ENCODE measurements at places on chromosomes 12 and 14.

DNA sequence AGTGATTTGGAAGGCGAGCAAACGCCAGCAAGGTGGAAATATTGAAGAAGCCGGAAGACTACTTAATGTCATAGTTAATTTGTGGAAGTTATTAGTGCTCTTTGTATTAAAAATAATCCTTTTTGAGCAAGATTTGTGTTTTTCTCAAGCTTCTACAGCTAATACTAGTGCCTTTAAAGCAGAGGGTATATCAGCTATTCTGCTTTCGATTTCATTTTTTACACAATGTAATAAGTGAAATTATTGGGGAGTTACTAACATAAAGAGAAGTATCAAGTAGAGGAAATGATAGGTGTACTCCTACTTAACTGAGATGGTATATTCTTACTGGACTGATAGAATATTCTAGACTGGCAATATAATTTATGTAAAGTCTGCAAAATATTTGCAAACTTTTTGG is 392.4 kb upstream of the DCN start:
- DNase-seq = no peak

DNA sequence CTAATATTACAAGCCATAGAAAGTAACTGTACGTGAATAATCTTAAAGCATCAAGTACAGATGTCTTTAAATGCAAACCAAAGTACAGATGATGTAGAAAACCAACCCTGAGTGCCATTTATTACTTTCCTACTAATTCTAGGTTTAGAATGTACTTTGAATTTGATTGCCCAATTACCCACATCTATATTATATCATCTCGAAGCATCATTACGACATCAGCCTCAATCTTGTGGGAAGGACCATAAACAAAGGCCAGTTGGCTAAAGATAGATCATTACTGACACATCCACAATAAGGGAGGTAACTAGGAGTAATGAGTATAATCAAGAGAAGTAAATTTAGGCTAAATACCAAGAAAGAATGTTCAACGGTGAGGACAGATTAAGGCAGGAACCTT is 478.9 kb downstream of the BCAT1 start:
- DNase-seq = no peak

DNA sequence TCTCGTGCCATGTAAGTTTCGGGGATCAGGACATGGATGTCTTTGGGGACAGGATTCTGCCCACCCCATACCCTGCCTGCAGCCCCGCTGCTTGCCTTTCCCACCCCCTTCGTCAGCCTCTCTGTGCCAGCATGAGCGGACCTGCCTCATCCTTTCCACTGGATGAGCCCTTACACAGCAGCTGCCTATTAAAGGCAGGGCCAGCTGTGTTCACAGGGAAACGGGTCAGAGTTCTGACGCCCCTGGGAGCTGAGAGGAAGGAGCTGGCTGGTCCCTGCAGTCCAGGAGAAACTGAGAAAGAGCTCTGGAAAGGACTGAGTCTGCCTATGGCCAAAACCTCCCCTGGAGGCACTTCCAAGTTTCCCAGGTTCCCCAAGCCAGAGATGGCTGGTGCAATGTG is 83.5 kb upstream of the NCOR2 start:
- DNase-seq = no peak

GRCh38 chr12:106816231-106816630 is 41.7 kb downstream of the RIC8B start:
- DNase-seq = no peak

DNA sequence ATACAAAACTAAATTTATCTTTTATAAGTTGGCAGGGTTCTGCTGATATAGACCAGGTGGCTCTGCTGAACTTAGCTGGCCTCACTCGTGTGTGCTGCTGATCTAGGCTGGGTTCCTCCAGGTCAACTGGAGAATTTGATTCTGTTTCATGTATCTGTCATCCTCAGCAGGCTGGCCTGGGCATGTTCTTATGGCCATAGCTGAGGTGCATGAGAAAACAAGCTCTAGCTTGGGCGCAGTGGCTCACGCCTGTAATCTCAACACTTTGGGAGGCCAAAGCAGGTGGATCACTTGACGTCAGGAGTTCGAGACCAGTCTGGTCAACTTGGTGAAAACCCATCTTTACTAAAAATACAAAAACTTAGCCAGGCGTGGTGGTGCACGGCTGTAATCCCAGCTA is 24.3 kb upstream of the BCL2L14 start:
- no peak for DNase-seq

- DNase-seq = no peak
Observed at GRCh38 chr12:697481-697880, 34.2 kb upstream of the NINJ2 start.

- DNase-seq = no peak
Observed at GRCh38 chr14:84375235-84375634, 1154.7 kb upstream of the FLRT2 start.

GRCh38 chr14:83958359-83958758 is 1571.6 kb upstream of the FLRT2 start:
- no peak for DNase-seq

DNA sequence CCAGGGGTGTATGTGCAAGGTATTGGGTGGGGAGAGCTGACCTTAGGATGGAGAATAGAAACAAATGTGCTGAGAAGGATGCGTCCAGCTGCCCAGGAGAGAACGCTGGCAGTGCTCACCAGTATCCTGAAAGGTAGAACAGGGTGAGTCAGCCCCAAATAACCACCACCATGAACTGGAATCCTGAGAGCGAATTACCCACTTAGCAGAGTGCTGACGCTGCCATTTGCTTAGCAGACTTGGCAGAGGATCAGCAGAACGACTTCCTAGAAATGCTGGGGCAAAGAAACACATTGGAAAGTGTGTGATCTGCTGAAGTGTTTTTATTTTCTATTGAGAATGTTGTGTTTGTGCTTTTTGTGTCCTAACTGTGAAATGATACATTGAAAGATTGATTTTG is 213.6 kb downstream of the ADGRD1 start:
- no peak for DNase-seq

DNA sequence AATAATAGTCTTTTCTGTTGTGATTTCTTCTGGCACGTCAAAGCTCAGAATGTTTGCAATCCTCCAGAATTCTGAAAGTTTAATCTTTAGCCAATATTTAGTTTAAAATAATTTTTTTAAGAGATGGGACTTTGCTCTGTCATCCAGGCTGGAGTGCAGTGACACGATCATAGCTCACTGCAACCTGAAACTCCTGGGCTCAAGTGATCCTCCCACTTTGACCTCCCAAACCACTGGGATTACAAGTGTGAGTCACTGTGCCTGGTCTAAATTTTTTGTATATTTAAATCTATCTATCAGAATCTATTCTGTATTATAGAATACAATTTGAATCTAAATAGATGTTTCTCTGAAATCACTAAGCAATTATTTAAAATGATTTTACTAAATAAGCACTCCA is 572.7 kb downstream of the VRK1 start:
- no peak for DNase-seq

GRCh38 chr12:112176321-112177010 is 51.1 kb downstream of the TRAFD1 start:
- no peak for DNase-seq

GRCh38 chr14:100618318-100618693 is 31.1 kb upstream of the BEGAIN start:
- no peak for DNase-seq

DNA sequence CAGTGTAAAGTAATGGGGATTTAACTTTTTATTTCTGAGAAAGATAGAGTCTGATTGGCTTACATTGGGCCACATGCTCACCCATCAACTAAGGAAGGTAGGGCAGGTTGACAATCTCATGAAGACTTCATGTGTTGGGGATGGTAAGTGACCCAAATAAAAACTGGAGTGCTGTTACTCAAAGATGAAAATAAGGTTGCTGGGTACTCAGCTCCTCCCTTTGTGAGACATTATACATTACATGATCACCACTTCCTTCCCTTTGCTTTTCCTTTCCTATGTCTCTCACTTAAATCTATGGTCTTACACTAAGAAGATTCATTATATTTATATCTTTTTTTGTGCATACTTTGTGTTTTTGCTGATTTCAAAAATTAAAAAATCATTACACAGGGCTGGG is 224.0 kb upstream of the PLXNC1 start:
- DNase-seq = no peak

DNA sequence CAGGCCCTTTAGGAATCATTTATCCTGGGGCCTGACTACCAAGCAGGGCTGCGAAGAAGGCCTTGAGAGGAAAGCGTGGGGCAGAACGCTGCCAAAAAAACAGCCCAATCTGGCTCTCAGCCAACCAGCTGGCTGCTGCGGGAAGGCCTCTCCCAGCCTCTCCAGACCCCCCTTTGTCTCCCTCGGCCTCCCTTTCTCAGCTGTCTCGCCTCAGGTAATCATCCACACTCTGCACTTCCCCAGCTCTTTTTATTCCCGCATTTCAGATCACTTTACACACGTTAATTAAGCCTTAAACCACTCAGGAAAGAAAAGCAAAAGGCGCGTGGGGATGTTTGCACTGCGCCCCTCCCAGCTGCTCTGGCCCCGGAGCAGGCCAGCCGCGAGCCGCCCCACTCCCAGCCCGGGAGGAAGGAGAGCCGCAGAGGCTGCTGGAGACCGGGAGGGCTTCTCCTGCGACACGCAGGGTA is 208.2 kb upstream of the FOXN3 start:
- no peak for DNase-seq

DNA sequence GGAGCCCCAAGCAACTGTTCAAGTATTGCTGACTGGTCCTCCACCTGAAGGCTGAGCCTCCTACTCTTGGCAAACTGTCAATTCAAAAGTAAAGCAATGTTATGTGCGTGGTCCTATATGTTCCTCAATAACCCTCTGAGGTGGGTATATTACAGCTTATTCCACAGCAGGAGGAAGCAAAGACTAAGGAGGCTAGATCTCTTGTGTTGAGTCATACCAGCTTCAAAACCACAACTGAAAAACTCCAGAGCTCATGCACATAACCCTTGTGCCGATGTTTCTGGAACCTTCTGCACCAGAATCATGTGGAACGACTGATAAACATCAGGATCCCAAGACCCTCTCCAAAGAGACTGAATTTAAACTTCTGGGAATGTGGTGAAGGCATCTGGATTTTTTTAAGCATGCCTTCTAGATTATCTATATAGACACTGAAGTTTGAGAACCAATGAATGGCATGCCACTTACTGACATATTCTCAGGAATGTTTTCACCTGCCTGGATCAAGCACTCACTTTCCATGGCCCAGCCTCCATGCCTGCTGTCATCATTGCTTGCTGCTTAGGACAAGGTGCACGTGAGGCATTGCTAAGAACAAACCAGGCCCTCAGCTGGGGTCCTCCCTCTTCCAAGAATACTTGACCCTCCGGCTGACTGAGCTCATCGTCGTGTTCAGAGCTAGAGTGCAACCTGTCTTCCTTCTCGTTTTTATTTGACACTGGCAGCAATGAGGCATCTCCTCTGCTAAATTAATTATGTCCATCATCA is 194.7 kb downstream of the BCL11B start:
- no peak for DNase-seq

DNA sequence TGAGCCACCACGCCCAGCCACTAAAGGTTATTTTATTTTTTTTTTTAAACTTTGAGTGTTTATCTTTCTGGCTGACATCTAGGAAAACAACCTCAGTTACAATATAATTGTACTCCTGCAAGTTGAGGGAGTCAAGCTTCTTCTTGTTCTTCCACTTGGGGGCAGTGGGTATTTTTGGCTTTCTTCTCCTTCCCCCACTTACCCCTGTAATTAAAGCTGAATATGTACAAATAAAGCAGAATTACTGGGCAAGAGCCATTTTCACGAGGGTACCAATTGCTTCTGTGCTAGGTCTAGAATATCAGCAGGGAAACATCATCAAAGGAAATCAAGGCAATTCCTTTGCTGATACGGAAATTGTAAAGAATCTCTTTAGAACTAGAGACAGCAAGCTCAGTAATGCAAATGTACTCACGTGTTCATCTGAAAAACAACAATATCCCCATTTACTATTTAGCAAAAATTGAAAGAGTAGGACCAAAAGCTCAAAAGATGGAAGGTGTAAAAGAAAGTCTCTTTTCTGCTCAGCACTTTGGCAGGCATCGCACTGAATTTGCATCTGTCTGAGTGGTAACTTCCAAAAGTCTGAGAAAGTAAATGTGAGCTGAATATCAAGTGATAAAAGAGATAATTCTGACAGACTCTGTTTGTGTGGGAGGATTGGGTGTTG is 72.8 kb downstream of the TAOK3 start:
- DNase-seq = no peak

DNA sequence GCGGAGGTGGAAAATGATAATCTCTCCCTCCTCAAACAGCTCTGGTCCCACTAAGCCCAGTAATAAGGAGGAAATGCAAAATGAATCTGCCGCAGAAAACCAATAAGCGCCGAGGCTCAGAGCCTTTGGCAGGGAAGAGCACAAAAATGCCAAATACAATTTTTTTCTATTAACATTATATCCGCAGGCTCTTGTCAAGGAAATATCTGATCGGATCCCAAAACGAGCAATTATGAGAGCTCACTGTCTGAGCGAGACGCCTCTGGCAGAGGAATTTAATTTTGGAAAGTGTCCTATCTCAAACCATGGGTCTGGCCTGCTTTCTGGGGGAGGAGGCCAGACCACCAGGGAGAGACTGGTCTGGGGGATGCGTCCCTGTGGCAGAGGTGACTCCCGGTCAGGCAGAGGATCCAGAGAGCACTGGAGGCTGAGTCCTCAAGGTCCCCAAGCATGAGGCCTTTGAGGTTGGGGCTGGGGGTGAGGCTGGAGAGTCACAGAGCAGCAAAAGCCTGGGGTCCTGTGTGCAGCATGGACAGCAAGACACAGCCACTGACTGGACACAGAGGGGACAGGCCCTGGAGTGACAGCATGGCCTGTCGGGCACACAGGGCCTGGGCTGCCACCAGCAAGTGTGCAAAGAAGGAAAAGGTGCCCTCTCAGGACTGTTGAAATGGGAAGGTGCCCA is 342.8 kb upstream of the SFSWAP start:
- no peak for DNase-seq
